ENCODE measurements at places on chromosomes 7 and 10. TPM values are rescaled to one million over a fixed set of nuclear protein-coding genes. Genes with fewer than 3 reads are reported as not detected.

- DNase-seq, result no peak
- H3K27me3 ChIP-seq, result peaks cover 74% of the 10 kb centered on the region
- H3K27ac ChIP-seq, result no peak overlapping the region
- peaks cover 3% of the 10 kb centered on the region for H3K4me1 ChIP-seq
- H3K36me3 ChIP-seq, result no peaks in the 10 kb centered on the region
These were observed 8.1 kb downstream of the HHEX start for GRCh38 chr10:92697663-92698511.

- no peaks in the 10 kb centered on the region for H3K36me3 ChIP-seq
- H3K27ac ChIP-seq, result no peak overlapping the region
- H3K27me3 ChIP-seq, result no peaks in the 10 kb centered on the region
- no peaks in the 10 kb centered on the region for H3K4me1 ChIP-seq
These were observed 17.8 kb upstream of the REEP3 start for GRCh38 chr10:63503395-63503794.

DNA sequence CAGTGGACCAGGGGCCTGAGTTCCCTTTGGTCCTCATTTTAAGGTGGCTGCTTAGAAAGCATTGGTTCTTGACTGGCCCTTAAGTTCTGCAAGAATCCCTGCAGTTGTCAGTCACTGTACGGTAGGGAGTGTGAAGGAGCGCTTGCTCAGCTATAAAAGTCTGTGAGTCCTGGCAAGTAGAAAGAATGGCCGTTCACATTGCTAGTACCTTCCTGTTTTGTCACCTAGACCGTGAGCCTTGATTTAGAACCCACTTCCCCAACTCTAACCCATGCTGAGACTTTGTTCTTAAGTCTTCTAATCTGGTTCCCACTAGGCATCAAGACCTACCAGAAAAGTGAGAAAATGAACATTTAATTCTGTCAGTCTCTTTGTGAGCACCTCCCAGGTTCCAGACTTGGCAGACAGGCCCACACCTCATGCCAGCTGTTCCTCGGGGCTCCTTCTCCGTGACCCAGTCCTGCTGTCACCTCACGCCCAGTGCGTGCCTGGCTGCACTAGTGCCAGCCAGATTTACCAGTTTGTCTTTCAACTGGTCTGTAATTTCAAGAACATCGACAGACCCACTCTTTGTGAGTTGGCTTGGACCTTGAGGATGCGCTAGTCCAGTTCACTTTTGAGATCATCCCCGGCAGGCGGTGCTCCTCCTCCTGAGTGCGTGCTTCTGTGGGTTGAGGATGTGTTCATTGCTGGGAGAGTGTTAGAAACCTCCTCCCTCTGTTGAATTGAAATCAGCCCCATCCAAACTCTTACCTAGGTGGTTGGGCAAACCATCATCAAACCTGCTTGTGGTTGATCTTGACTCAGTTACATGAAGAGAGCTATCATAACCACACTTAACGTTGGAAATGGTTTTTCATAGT, 78.5 kb downstream of the SHH start:
- no peak overlapping the region for H3K4me3 ChIP-seq
- DNase-seq, result no peak
- H3K27ac ChIP-seq, result no peak overlapping the region
- peaks cover 11% of the 10 kb centered on the region for H3K4me1 ChIP-seq
- H3K36me3 ChIP-seq, result peaks cover 6% of the 10 kb centered on the region

The CALCR gene
- total RNA-seq, result not detected

The COL13A1 gene
- total RNA-seq, result 8.2 TPM

DNA sequence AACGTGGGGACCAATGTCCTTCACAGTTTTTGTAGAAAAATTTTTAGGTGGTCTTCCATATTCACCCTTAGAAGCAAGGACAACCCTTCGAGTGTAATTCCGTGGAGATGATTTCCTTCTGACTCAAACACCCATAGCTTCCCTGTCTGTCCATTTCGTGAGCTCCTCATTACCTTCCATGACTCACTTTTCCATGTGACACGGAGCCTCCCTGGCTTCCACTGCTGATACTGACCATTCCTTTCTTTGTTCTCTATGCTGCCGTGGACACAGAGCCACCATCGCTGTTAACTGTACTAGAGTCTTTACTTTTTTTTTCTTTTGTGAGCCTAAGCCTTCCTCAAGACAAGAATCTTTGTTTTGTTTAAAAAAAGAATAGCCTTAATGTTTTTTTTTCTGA, 12.5 kb upstream of the ARMS2 start:
- no peak overlapping the region for H3K4me3 ChIP-seq
- no peak overlapping the region for H3K27ac ChIP-seq
- H3K27me3 ChIP-seq, result no peaks in the 10 kb centered on the region
